ENCODE measurements at places on chromosomes 3 and 15.

DNA sequence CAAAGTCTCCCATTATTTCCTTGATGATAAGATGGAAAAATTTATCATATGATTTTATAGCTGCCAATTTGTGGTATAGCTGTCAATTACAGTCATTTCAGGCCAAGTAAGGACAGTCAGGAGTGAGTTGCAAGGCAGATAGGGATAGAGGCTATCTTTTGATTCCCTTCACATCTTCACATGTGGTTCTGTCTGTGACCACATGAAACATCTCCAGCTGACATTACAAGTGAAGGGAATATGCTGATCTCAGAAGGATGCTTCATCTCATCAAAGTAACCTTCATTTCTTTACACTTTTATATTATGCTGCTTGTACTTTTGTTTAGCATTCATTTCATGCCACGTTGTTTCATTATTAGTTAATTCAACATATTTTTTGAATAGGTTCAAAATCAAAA, 136.9 kb upstream of the CFAP20DC start:
- no peak for DNase-seq

- no peak for DNase-seq
Measured at GRCh38 chr15:95371664-95372063, 958.8 kb upstream of the NR2F2 start.

DNA sequence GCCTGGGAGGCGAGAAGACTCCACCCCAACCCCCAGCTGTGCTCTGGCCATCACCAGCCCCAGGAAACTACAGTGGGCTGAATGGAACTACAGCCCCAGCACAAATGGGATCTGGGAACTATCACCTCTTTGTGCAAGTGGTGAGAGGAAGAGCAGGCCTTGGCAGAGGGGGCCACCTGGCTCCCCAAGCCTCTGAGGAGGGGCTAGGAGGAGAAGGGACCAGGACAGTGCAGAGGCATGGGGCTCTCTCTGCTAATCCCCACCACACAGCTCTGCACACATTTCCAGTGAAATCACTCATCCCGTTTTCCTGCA, 31.6 kb downstream of the KY start:
- DNase-seq, result no peak

GRCh38 chr3:146817704-146818103, 212.6 kb upstream of the PLSCR5 start:
- DNase-seq, result no peak

DNA sequence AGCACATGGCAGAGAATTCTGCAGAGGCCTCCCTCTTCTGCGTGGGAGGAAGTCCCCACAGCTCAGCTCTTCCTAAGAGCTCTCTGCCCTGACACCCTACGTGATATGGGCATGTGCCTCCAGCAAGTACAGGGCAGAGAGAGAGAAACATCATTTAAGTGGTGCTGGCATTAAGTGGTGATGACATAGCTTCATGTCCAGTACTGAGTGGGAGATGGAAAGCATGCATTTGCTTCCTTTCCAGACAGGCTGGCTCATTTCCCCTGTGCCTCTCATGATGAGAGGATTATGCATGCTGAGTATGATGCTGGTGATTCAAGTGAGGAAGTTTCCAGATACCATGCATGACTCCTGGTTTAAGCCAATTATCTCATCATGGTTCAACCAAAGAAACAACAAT, 26.9 kb downstream of the BFSP2 start:
- peak; percentile 19 for DNase-seq

DNA sequence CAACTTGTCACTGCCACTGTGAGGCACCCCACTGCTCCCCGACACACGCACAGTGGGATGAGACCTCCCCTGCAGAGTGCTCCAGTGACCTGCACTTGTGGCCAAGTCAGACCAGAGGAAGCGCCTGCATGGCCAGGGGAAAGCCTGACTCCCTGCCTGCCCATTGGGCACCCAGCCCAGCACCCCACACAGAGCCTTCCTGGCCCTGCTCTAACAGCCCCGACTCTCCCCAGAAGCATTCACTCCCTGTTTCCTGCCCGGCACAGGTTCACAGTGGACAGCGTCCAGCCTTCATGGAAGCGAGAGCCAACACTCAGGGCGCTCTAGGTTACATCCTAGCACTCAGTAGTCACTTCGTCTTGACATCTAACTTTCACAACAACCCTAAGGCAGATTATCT, 27.8 kb downstream of the RBPMS2 start:
- DNase-seq, result peak; percentile 36

GRCh38 chr3:156360083-156360482, 194.8 kb downstream of the SSR3 start:
- no peak for DNase-seq

DNA sequence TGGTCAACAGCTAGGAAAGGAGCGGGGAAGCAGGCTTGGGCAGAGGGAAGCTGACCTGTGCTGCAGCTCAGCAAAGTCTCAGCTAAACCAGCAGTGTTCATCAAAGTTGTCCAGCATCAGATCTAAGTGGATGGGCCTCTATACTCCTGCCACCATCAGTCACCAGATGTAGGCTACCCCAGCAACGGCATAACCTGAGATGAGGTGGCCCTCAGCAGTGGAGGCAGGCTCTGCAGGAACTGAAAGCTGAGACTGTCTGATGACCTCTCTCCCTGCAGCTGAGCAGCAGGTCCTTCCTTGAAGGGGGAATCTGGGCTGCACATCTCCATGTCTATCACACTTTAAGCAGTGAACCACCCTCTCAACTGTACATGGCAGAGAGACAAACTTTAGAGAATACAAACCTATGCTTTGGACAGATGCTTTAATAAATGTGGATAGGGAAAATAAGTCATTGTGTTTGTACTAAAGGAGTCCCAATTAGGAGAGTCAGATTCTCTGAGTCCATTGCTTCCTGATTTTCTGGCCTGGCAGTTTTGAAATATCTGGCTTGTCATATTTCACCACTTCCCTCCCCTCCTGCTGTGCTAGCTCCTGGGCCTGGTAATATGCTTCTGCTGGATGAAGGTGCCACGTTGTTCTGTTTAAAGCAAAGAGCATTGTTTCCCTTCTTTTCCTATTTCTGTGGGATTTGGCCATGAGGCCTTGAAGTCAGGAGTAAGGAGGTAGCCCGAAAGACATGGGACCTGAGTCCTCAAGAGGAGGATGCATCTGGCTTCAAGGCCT, 11.1 kb upstream of the PSTPIP1 start:
- no peak for DNase-seq

- no peak for DNase-seq
Measured at GRCh38 chr3:53899750-53900149, 8.1 kb upstream of the SELENOK start.

- DNase-seq, result no peak
Measured at GRCh38 chr15:74180881-74181602, 7.5 kb downstream of the ISLR start.

DNA sequence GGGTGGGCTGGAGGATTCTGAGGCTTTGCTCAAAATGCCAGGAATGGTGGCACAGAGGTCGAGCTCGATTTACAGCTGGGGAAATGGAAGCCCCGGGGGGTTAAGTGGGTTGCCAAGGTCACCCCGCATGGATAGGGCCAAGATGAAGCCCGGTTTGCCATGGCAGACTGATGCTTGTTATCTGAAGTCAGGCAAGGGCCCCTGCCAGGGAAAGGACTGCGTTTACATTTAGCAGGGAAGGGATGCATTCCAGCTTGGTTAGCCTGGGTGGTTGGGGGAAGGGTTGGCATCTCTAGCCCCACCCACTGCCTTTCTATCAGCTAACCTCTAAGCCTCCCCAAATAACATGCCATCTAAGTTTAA, 79.0 kb downstream of the RPLP1 start:
- no peak for DNase-seq

GRCh38 chr3:89692601-89693000, 585.2 kb downstream of the EPHA3 start:
- DNase-seq, result no peak

GRCh38 chr3:157794771-157795170, 291.6 kb upstream of the VEPH1 start:
- no peak for DNase-seq

- no peak for DNase-seq
Measured at GRCh38 chr15:95113041-95113440, 881.7 kb downstream of the MCTP2 start.

- no peak for DNase-seq
Measured at GRCh38 chr3:12131351-12132090, 27.2 kb downstream of the TIMP4 start.

DNA sequence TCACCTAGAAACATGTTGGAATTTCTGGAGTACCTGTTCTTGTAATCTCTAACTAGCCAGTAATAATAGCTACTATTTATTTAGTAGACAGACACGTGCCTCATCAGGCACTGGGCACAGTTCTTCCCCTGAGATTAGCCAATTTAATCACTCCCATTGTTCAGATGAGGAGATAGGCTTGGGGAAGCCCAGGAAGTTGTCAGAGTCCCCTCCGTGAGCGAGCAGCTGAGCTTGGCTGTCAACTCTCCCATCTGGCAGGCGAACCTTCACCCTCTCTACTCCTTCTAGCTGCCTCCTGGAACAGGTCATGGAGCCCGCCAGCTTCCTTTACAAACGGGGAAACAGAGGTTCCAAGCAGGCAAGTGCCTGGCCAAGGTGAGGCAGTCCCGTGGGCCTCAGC, 31.1 kb upstream of the FGD5 start:
- DNase-seq, result no peak

Data from trophoblast cell (in vitro differentiated cells and primary cell).